Esophagus squamous epithelium (tissue), 5 donors: ENCODE measurements at places on chromosomes 7 and 10. TPM values are rescaled to one million over a fixed set of nuclear protein-coding genes. Genes with fewer than 3 reads are reported as not detected.

- no peak for DNase-seq
Observed at GRCh38 chr10:123526356-123527064, 139.6 kb upstream of the GPR26 start.

- DNase-seq = no peak
Observed at GRCh38 chr7:107972075-107972482, 30.9 kb downstream of the LAMB1 start.

STEAP4 gene
- 35.6 TPM for total RNA-seq

- no peak for DNase-seq
Observed at GRCh38 chr7:129103561-129104324, 40.8 kb upstream of the TSPAN33 start.

GRCh38 chr10:13068071-13068470 is 31.9 kb upstream of the OPTN start:
- DNase-seq = no peak

GRCh38 chr10:34001087-34001580 is 666.7 kb upstream of the NRP1 start:
- no peak for DNase-seq

DNA sequence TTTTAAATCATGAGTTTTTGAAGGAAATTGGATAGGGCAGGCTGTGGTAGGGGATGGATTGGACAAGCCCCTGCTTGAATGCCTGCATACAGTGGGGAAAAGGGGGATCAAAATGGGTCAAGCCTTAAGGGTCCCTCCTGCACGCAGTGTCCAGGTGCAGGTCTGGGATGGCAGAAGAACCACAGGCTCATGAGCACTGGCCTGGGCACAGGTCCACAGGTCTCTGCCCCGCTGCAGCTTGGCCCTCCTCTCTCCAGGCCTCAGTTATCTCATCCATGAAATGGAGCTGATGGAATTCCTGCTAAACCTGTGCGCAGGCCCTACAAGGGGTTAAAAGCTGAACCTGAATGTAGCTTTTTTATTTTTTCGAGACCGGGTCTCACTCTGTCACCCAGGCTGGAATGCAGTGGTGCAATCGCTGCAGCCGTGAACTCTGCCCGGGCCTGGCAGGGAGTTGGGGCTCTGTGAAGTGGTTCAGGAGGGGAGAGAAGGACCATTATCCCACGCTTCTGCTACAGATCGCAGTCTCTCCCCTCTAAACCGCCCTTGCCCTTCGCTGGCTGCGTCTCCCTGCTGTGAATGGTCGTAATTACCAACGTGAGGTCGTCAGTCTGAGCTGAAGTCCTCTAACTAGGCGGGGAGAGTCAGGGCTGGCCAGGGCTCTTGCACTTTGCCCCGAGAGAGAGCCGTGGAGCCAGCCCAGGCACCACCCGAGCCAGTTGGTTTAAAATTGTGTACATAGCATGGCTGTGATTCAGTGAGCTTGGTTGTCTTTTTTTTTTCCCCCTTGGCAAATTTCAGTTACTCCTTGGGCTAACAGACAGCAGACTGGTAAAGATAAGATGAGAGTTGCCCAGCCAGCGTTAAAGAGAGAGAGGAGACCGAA is 77.5 kb upstream of the GTF2I start:
- DNase-seq = no peak
